Amniotic epithelial cell (primary cell): ENCODE measurements at places on chromosomes 11 and 22.

DNA sequence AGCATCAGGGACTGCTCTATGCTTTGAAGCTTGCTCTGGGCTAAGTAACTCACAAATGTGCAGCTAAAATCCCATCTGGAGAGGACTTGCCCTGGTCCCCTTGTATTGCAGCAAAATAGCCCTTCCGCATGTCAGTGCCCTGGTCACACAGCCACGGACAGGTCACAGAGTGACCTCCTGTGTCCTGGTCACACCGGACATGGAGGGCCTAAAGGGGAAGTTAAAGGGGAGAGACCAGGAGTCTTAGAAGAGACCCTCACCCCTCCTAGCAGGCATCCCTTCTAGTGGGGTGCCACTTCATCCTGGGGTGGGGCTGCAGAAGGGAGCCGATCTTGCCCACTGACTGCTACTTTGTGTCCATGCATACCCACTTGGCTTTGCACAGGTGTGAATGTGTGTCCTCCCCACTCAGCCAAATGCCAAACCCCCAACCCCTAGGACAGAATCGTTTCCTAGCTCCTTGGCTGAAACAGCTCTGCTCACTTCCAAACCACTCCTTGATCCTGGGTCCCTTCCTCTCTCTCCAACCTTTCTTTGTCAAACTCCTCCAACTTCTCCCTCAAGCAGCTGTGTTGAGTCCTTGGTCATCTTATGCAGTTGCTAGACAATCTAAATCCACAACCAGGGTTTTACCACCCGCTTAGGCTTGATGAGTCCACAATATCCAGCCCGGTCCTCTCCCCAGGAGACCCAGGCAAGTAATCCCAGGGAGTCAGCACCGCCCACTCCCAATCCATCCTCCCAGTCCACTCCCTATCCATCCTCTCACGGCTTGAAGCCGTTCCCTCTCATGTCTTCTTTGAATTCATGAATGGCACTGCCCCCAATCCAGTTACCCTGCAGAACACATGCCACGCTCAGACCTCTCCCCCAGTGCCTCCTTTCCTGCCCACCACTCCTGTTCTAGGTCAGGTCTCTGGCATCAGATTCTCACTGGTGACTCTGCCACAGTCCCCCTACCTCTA lies 3.3 kb upstream of the FXYD6 start:
- DNase-seq = no peak

- DNase-seq = peak; percentile 83
Observed at GRCh38 chr22:37601540-37602442, 6.8 kb upstream of the GGA1 start.

DNA sequence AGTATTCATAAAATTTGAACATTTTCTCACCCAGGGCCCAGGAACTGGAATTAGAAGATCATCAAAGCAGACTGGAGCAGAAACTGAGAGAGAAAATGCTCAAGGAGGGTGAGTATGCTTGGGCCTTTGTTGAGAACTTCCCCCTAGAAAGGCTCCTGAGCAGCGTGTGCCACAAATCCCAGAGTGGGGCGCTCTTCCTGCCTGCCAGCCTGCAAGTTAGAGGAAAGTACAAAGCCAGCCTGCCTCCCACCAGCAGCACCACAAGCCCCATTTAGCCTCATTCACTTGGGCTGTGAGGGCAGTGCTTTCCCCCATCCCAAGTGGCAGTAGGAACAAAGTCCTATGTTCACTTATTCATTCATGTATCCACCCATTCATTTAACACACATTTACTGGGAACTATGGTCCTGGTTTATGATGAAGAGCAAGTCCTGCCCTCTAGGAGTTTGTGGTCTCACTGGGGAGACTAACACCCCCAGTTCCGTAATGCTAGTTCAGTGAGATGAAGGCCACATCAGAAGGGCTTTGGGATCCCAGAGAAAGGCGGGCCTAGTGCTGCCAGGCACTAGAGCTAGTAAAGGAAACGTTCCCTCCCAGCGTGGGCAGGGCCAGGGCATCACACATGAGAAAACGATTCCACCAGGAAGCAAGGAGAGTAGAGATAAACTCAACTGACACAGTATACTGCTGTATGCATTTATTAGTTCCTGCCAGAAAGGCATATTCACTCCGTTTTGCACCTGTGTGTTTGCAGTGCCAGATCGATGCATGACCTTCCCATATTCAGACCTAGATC lies 22.4 kb upstream of the PARVA start:
- no peak for DNase-seq

DNA sequence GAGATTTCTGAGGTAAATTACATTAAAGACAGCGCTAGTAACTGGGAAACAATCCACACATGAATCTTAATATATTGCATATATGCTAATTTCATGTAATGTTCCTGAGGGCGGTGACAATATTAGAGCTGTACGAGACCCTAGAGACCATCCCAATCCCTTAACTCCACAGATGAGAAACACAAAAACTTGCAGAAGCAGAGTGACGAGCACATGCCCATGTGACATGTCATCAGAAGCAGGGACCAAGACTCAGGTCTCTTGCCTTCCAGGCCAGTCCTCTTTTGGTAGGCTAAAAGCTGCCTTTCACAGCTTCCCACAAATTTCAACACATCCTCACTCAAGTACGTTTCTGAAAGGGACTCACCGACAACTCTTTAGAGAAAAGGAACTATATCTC lies 11.8 kb downstream of the MAPK1 start:
- DNase-seq = no peak

DNA sequence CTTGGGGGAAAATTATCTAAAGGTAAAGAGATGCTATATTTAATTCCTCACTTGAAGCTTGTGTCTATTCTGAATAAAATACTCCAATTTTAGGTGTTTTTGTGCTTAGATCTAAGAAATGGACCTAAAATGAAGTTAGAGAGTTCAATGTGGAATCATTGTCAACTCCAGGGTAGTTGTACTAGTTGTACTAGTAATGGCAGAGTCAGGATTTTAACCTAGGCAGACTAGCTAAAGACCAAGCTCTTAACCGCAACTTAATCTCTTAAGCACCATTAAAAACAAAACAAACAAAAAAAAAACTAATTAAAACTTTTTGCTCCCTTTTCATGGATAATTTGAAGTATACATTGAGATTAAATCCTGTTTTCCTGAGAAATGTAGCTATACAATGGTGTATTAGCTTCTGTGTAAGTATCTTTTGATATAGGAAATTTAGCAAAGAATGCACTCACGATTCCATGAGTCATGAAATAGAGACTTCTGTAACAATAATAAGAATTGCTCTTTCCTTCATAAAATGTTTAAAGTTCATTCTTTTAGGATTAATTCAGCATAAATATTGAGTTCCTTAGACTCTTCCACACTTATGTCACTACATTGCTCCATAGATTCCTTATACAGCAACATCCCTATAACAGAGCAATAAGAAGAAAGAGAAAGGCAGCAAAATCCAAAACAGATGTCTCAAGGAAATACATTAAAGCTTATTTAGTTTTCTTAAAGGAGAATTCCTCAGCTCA lies 26.5 kb upstream of the SOX6 start:
- DNase-seq = peak; percentile 1

DNA sequence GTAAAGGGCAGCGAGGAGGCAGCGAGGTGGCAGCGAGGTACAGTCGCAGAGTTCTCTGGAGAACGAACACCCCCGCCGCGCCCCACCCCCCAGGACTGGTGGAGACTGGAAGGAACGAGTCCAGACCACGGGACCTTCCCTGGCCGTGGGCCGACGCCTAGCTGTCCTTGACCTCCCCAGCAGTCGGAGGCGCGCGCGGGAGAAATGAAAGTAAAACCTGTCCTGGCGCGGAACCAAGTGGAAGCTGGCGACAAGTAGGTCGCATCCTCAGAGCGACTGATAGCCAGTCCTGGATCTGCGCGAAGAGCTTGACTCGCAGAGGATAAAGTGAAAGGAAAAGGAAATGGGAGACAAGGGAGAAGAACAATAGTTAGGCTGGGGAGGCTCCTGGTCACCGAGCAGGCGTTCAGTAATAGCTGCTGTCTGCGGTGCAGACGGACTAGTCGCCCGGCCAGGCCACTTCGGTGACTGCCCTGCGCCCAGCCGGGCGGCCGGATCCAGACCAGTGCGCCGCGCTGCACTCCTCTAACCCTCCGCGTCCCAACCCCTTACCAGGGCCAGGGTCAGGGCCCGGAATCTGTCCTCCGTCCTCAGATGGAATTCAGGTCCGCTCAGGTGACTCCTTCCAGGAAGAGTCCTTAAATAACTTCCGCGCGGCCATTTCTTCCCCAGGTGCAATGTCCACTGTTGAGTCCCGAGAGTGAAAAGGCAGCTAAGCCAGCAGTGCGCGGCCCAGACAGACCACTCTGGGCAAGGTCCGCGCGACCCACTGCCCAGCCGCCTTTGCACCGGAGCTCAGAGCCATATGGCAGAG lies 1.9 kb upstream of the ADM start:
- no peak for DNase-seq

DNA sequence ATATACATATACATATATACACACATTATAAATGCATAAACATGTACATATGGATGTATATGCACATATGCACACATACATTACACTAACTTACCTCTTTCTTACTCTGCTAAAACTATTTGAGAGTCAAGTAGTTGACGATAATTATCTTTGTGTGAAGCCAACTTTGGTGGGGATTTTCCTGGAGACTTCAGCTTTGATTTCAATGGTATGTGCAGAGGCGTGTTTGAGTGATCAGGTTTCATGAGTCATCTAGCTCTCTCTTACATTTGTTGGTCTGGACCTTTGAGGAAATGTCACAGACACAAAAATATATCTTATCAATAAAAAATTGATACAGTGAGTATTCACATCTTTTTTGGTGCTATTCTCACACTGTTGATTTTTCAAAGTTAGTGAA lies 769.1 kb upstream of the LUZP2 start:
- peak; percentile 16 for DNase-seq

GRCh38 chr22:25077964-25078363 lies 121.7 kb upstream of the CRYBB3 start:
- DNase-seq = no peak

DNA sequence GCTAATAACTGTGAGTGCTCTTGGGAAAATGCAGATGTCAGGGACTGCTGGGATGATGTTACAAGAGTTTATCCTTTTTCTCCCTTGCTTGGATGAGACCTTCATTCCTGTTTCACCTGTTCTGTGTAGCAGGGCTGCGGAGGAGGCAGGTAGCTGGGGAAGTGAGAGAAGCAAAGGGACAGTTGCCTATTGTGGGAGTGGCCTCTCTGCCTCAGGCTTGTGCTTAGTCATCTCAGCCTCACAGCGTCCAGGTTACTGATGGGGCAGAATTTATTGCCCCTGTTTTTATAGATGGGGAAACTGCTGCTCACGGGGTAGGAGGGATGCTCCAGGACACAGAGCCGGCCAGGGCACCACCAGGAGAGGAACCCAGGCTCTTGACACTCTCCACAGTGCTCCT lies 1.7 kb downstream of the STX3 start:
- DNase-seq = peak; percentile 37

DNA sequence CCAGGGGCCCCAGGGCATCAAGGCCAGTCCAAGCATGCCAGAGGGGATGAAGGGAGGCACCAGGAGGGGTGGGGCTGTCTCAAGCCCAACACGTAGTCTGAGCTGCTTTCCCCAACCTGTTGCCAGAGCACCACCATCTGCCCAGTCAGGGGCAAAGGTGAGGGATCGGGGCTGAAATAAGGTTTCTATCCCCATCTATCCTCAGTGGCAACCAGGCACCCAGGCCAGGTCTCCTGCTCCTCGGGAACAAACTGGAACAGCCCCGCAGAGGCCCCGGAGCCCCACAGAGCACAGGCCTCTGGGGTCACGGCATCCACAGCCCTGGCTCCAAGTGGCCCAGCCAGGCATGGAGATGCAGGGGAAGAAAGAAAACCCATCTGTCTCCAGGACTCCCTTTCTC lies 19.3 kb downstream of the STARD10 start:
- no peak for DNase-seq

- DNase-seq = peak; percentile 58
Observed at GRCh38 chr11:103488031-103488461, 378.8 kb downstream of the DYNC2H1 start.

DNA sequence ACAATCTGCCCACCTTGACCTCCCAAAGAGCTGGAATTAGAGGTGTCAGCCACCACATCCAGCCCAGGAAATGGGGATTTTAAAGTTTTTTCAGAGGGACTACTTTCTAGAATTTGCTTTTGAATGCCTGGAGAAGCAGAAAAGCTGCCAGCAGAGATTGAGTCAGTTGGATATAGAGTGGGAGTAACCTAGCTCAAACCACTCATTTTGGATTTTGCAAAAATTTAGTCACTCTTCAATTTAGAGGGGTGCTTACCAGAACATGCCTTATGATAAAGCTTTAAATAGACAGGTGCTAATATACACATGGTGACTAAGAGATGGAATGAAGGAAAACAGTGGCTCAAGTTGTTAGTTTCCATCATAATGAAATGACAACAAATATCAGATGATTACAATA lies 26.5 kb upstream of the PSMA1 start:
- no peak for DNase-seq

DNA sequence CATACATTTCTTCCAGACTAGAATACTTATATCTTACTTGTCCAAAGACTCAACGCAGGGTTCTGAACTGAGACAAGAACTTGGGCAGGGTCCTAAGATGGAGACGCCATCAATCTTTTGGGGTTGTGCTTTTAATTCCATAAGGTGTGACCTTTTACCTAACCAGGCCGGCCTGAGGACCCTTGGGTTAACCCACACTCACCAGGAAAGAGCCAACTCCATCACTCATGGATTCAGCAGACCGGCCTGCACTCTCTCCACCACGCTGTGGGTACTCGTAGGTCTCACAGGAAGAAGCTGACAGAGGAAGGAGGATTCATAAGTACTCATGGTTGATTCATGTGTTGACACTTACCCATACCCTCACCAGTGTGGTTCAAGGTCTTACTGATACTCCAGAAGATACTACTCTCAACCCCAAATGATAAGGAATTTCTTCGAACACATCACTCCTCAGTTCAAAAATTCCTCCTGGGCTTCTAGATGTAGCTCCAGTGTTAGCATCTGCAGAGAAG lies 36.2 kb downstream of the USP35 start:
- no peak for DNase-seq

GRCh38 chr11:1820463-1821325 lies 14.1 kb upstream of the SYT8 start:
- DNase-seq = peak; percentile 10

GRCh38 chr11:108224911-108225786 lies 2.3 kb downstream of the ATM start:
- DNase-seq = no peak

DNA sequence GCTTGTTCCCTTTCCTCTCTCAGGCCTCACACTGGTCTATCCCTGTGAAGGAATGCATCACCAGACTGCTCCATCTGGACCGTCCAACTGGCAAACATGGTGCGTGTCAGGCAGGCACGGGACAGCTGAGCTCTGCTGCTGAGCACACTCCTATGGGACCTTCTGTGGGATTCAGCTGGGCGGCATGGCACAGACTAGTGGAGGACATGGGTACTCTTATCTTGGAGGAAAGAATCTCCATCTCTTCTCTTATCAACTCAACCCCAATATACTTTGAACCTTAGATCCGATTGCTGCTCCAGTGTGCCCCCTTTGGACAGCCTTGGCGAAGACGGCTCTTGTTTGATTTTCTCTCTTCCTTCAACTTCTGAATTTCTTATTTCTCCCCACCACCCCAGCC lies 593.6 kb downstream of the ETS1 start:
- DNase-seq = no peak

DNA sequence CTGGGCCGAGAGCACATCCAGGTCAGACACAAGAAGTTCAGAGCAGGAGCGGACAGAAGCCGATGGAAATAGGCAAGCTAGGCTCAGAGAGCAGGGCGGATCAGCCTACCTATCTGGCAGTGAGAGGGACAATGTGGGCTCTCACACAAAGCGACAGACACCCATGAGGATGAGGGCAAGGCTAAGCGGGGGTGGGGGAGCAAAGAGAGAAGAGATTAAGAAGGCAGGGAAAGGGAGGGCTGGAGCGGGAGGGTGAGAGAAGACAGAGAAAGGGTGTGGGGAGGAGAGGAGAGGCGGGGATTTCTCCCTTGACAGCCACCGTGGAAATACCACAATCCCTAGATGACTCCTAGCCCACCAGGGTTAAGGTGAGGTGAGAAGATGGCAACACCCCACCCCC lies 57.9 kb downstream of the BUD13 start:
- DNase-seq = no peak
